T-helper 2 cell (primary cell): ENCODE measurements at places on chromosomes 3 and 15.

DNA sequence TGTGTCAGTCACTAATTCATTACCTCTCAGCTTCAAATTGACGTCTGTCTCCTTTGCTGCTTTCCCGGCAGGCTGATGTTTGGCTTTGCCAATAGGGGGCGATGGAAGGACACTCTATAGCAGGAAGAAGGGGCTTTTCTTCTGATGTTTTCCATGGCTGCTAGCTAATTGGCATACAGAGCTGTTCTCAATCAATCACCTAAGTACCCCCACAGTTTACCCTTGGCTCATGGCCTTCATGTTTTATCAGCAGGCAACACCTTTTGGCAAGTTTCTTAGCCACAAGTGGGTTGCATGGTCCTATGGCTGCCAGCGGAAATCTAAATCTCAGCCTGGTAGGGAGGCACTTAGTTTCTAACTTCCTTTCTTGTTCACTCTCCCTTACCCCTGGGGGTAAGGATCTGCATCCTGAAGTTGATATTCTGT lies 45.0 kb downstream of the ESYT3 start:
- no peak for DNase-seq

GRCh38 chr3:127853681-127854080 lies 31.4 kb upstream of the MGLL start:
- DNase-seq = no peak

DNA sequence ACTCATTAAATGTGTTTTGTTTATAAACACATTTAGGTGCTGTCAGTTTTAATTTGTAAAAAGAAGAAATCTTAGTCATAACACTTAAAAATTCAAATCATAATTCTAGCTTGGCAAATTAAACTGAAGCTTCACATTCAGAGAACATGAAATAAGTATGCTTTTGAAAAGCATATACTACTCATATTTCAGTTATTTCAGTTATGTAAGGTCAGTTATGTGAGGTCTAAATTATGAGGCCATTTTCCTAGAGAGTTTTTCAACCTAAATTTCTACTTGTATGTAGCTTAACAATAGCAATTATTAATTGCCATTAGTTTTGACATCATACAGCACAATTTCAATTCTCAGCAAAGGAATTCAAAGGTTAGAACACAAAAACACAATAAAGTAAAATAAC lies 465.0 kb downstream of the PLOD2 start:
- DNase-seq = no peak

DNA sequence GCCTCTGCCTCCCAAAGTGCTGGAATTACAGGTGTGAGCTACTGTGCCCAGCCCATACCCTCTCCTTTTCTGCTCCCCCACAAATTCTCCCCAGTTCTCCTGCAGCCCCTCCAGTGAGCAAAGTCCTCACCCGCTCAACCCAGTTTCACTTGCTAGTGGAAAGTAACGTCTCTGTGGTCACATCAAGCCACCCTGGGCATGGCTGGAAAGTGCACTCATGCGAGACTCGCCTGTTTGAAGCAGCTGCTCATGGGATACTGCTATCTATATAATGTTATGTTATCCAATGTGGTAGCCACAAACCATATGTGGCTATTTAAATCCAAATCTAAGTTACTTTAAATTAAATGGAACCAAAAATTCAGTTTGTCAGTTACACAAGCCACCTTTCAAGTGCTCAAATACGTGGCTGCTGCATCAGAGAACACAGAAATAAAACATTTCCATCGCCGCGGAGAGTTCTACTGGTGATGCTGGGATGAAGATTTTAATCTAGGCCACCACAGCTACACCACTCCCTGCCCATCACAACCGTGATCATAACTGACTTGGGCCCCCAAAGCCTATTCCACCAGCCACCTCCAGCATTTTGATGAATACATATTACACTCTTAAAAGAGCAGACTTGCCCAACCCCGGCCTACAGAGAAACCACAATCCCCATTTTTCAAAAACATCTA lies 119.4 kb downstream of the LIPC start:
- no peak for DNase-seq

- DNase-seq = no peak
These were observed 21.3 kb downstream of the CLK3 start for GRCh38 chr15:74636984-74637383.

DNA sequence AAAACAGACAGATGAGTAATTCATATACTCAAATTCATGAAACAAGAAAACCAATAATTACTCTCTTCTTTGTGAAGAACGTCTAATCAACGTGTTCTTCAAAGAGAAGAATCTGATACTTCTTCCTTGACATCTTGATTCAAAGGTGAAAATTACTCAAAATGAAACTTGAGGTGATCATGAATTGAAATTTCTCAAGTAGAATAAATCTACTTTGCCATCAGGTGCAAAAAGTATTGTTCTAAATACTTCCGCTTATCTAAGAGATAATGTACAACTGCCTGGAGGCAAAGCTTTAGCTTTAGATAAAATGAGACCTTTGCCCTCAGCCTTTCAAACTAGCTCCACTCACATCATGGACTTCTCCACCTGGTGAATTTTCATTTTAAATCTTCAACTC lies 13.9 kb upstream of the XXYLT1 start:
- DNase-seq = no peak

GRCh38 chr15:85306946-85307686 lies 73.3 kb upstream of the AKAP13 start:
- no peak for DNase-seq

- no peak for DNase-seq
These were observed 51.1 kb downstream of the TM4SF18 start for GRCh38 chr3:149282322-149282721.

GRCh38 chr3:137769322-137770065 lies 5.4 kb downstream of the SOX14 start:
- DNase-seq = no peak

DNA sequence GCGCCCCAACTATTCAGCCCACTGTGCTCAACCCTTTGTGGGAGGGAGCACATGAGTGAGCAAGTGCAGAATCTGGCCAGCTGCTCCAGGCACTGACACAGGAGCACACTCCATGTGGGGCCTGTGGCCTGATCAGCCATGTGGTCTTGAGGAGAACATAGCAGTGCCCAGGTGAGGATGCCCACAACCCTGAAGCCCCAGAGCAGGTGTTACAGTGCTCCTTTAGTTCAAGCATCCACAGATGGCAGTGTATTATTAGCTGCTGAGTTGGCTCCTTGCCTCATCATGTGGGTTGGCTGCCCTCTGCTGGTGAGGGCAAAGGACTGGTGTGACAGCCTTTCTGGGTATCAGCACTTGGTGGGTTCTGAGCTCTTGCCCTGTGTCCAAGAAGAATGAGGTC lies 1588.2 kb downstream of the SI start:
- no peak for DNase-seq

DNA sequence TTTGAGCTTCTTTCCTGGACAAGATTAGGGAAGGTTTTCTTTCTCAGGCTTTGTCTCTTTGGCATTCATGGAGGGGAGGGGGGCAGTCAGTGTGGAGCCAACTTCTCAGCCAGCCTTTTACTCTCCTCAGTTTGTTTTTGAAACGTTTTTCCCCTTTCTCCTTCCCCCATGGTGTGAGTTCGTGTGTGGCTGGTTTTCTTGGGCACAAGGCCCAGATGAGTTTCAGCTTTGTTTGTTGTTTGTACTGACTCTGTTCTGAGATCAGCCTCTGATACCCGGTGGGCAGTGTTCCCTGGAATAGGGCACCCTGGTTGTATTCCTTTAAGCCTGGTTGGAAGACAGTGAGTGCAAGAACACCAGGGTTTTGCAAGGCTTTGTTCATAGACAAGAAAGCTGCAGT lies 168.2 kb upstream of the RARB start:
- no peak for DNase-seq

DNA sequence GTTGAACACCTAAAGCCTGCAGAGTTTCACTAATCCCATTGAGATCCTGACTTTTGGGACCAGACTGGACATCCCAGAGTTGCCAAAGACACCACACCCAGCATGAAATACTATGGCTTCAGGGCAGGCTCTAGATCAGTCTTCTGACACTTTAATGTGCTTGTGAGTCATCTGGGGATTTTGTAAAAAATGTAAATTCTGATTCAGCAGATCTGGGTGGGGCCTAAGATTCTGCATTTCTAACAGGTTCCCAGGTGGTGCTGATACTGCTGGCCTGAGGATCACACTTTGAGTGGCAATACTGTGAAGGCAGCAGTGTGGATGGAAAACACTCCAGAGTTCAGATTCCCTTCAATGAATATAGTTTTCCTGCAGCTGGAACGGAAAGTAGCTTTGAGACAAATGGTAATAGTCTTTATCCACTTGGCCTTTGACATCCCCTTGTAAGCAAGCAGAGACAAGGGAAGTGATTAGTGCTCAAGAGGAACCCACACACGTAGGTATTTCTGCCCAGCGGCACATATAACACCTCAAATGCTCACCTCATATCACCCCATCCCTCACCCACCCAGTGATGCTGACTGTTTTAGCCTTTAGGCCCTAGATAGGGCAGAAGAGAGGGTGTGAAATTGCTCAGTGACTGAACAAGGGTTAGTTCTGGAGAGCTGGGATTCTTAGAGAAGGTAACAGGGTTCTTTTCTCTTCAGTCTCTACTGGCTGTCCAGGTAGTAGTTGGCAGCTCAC lies 51.5 kb upstream of the GSK3B start:
- no peak for DNase-seq

DNA sequence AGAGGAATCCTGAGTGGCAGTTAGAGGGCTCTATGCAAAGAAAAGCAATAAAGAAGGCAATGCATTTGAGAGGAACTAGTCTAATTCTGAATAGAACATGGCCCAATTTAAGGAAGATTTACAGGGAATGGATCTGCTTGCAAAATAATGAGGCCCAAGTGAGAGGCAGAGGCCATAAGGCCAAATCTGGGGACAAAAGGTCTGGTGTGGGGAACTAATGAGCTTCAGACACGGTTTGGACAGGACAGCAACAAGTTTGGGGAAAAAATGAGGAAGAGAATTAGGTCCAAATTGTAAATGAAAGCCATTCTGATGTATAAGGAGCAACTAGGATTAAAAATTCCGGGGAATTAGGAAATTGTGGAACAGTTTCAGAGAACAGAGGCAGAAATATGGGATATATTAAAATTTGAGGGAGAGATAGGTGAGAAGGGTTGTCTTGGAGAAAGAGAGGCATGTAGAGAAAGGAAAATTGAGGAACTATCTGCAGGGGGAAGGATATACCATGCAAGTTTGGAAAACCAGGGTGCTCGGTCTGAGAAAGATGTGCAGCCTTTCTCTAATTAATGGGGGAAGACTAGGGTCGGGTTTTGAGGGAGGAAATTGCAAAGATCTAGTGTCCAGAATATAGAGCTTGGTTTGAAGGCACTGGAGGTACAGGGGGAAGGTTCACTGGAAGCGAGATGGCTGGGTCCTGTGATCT lies 73.8 kb downstream of the RBPMS2 start:
- no peak for DNase-seq

DNA sequence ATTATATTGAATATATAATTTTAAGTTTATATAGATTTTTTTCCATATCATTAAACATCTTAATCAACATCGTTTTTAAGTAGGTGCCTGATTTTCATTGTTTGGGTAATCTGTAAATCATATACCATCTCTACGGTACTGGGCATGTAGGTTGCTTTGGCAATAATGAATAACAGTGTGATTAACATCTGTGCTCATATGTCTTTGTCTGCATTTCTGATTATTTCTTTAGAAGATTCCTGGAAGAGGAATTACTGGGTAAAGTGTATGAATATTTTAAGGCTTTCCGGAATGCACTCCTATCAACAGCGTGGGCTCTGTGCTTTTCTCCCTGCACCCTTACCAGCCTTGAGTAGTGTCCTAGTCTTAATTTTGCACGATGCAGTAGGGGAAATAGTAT lies 119.8 kb upstream of the LIPC start:
- no peak for DNase-seq

GRCh38 chr3:159775372-159775961 lies 213.2 kb upstream of the IL12A start:
- no peak for DNase-seq

- no peak for DNase-seq
These were observed 218.5 kb upstream of the CMC1 start for GRCh38 chr3:28022916-28023315.

GRCh38 chr3:146967783-146968182 lies 362.6 kb upstream of the PLSCR5 start:
- no peak for DNase-seq

GRCh38 chr3:62332017-62332416 lies 41.3 kb downstream of the FEZF2 start:
- no peak for DNase-seq

DNA sequence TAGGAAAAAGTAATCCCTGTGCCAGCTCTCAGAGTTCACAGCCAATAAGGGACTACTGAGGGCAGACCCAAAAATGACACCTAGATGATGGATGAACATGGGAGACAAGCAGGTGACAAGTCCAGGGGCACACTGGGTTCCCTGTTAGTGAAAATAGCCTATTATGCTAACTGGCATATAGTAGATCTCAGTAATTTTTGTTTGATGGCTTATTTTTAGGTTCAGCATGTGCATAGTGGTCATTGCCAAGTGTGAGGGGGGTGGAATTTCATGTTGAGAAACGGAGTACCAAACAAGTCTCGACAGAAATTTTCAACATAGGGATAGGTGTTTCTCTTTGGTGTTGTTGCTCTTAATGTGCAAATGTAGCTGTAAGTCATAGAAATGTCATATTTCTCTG lies 6.4 kb upstream of the ITGB5 start:
- no peak for DNase-seq

- DNase-seq = no peak
These were observed 170.4 kb downstream of the P3H2 start for GRCh38 chr3:189950258-189950657.

DNA sequence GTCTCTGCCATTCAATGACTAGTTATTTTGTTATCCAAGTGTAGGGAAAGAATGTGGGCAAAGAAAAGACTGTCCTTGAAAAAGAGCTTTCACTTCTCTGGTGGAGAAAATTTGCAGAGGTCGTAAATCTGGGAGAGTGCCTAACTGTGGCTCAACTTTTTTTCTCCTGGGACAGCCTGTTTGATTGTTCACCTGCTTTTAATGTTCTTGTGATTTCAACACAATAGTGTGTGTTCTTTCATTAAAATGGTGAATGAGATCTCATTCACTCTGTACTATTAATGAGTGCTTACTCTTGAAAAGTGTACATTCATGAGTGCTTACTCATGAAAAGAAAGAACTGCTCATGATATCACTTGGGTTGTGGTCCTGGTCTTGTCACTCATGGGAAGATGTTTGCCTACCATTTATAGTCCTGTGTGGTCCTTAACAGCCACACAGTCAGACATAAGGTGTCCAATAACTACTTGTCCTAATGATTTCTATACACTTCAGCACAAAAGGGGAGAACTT lies 567.3 kb downstream of the GRM7 start:
- DNase-seq = no peak

- no peak for DNase-seq
These were observed 97.4 kb downstream of the IMPG2 start for GRCh38 chr3:101223016-101223415.

DNA sequence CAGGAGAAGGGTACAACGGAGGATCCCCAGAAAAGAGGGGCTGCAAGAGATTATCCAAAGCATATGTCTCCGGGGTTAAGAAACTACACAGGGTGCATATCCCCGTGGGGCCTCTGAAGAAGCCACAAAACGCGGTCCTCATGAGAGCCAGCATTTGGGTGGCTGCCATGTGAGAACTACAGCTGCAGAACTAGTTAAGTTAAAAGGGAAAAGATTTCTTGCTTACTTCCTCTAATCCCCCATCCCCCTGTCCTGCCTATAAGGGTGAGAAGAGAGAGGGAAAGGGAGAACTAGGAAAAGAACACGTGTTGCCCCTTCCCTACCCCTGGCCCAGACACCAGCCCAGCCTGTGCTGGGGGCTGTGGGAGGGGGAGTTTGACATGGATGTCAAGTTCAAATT lies 70.4 kb upstream of the PCSK6 start:
- no peak for DNase-seq
